Kasumi-1 (cell line): ENCODE measurements at places on chromosomes 13 and 19.

- no peak for DNase-seq
These were observed 32.9 kb downstream of the ZDHHC20 start for GRCh38 chr13:21426238-21426637.

GRCh38 chr19:33740811-33741396 lies 55.8 kb upstream of the KCTD15 start:
- DNase-seq: peak; percentile 55

- no peak for DNase-seq
These were observed 19.7 kb downstream of the ZNF433 start for GRCh38 chr19:12015753-12016116.

- DNase-seq: no peak
These were observed 201.0 kb downstream of the FGF9 start for GRCh38 chr13:21871919-21872318.

GRCh38 chr13:93305886-93306285 lies 79.3 kb downstream of the GPC6 start:
- no peak for DNase-seq

DNA sequence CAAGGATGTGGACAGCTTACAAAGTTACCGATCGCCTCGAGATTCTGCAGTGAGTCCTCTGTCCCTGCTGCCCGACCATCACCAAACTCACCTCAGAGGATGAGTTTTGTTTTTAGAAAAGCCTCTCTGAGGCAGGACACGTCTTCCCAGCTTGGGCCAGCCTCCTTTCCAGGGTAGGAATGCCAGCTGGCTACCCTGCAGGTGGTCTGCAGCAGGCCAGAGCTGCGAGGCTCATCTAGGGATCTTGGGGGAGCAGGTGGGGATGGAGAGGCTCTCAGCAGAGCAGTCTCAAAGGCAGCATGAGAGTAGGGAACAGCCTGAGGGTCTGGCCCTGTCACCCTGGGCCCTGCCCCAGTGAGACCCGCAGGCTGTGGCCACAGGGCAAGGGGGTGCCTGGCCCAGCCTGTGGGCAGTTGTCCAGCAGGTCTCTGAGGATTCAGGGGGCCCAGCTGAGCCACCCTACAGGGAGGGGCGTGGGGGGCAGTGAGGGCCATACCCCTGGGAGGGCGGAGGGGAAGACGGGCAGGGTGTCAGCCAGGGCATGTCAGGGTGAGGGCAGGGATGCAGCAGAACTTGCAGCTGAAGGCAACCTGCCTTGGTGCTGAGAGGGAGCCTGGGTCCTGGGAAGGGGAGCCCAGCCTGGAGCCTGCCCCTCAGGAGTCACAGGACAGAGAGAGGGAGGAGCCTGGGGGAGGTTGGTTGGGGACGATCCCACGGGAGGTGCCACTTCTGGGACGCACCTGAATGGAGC lies 57.3 kb upstream of the TPM4 start:
- no peak for DNase-seq

DNA sequence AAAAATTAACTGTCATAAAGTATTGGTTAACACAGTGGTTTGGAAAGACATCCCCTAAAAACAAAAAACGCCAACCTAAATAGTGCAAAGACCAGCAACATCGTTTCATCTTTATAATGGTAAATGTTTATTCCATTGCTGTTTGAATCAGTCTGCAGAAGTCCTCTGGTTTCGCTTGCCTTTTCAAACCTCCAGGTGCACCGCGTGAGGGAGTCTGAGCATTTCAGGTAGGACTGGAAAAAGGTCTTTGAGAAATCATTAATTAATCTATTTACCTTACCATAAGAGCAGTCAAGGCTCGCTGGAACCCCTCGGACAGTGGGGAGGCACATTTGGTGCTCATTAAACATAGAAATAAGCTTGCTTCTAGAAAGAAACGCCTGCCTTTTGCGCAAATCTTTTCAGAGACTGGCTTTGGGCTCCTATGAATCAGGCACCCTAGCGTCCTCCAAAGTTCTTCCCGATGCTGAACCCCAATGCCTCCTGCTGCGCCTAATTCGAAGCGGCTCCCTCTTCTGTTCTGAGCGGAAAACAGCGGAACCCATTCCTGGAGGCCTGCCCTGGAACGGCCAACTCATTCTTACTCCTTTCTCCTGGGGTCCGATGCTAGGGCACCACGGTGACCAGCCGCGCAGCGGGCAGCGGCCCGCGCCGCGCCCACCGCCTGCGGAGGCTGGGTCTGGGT lies 951 bp upstream of the MTUS2 start:
- DNase-seq: no peak

DNA sequence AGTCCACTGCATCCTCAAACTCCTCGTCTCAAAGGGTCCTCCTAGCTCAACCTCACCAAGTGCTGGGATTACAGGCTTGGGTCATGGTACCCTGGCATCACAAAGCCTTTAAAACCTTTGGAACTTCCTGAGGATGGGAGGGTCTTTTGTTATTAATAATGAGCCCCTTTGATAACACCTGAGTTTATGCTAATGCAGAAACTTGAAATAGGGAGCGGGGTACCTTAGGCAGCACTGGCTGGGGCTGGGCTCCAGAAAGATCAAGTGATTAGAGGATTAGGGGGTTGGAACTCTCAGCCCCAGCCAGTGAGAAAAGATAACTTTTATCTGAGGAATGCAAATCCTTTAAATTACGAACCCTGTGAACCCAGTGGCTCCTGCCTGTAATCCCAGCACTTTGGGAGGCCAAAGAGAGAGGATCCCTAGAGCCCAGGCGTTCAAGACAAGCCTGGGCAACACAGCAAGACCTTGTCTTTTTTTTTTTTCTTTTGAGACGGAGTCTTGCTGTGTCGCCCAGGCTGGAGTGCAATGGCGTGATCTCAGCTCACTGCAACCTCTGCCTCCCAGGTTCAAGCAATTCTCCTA lies 9.3 kb upstream of the PSPC1 start:
- DNase-seq: no peak

GRCh38 chr13:30847650-30848307 lies 58.3 kb upstream of the MEDAG start:
- DNase-seq: no peak

- DNase-seq: no peak
These were observed 14.8 kb downstream of the CHERP start for GRCh38 chr19:16527334-16527935.

- no peak for DNase-seq
These were observed 1.3 kb downstream of the TRIP10 start for GRCh38 chr19:6740589-6741343.

DNA sequence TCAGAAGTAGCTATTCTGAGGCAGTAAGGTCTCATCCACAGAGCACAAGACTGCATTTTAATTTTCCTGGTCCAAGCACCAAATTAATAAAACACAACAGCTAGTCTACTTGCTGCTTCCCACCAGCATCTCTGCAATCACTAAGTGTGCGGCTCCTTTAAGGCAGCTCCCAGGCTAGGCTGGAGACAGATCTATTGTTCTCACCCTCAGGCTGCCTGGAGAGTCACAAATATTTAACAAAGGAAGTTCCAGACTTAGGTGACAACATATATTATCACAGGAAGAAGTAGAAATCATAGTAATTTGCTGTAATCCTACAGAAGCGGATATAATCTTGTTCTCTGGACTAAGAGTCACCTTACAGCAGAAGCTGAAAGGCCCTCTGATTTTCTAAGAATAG lies 2.2 kb upstream of the EID2 start:
- no peak for DNase-seq

DNA sequence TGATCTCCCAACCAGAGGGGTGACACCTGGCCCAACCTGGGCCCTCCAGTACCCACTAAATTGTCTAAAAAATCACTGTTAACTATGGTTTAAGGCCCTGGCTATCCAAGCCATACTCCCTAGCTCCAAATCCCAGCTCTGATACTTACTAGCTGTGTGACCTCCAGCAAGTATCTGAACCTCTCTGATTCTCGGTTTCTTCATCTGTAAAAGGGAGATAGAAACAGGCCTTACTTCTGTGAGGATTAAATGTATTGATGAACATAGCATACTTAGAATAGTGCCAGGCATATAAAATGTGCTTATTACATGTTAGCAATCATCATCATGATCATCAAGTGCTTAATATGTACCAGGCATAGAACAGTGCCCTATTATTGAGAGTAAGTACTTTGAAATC lies 4.7 kb downstream of the LRFN1 start:
- no peak for DNase-seq

DNA sequence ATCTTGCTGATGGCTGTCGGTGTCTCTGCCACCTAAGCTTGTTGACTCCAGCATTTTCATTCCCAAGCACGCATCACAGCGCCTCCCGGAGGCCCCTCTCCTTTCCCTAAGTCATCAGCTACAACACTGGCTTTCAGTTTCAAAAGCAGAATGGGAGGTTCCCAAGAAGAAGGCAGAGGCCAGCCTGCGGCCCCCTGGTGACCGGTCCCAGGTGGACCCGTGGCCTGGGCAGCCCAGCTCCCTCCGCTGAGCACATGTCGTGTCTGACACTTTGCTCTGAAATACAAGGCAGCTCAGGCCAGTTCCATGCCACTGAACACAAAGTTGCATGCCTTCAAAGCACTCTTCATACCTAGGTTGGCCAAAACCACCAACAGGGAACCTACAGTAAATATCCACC lies 8.5 kb downstream of the MLLT1 start:
- no peak for DNase-seq

DNA sequence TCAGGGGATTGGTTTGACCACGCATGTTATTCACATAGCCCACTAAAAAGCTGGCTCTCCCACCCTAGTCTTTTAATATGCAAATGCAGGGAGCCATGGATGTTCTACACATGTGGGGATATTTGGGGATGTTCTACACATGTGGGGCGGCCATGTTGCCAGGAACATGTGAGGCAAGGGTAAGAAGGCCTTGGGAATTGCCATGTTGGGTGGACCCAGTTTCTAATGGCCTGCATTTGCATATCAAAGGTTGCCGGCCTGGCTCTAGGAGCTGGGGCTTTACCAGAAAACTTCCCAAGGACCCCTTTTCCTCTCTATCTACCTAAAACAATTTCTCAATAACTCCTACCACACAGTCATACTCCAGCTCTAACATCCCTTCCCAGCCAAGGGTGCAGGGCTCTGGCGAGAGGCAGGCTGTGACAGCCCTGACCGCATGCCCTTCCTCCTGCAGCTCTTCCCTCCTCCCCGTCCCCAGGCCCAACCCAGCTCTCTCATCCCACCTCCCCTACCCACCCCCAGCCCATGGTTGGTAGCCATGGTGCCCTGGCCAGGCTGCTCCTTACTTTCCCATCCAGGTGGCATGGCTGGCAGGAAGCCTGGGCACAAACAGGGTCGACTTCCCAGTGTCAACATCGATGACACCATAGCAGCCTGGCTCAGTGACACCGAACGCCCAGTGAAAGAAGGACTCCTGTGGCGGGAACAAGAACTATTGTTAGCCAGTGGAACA lies 11.0 kb downstream of the PEPD start:
- DNase-seq: no peak

GRCh38 chr13:33976965-33977364 lies 159.0 kb downstream of the RFC3 start:
- no peak for DNase-seq

DNA sequence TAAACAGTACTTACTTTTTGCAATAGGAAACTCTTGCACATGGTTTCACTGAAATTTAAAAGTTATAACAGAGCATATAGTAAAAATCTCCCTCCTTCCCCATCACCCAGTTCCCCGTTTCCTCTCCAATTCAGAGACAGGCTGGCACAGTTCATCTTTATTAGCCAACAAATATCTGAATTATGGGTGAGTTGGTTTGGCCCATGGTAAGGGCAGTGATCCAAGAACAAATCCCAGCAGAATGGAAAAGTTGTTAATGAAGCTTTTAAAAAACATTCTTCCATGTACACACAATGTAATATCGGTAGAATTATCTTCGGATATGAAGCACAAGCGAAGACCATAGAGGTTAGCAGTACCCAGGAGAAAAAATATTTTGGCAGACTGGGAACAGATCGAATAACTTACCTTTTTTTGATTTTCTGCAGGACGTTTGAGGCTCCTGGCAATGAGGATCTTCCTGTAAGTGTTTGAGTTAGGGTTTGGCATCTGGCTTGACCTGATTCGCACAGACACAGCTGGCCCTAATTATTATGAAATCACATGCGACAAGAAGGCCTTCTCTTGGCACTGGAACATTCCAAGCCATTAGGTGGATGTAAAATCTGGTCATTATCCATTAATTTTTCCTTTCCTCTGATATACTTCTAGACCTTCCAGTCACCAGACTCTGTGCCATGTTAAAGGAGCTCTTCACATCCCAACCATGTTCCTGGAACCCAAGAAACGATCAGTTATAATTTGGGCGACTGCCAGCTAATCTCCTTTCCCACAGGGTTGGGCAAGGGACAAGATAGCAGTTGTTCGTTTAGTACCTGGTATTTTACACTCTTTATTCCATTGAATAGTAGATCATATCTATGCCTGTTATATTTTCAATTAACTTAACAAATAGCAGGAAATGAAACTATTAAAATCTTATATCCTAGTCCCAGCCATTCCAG lies 139.4 kb upstream of the TSC22D1 start:
- DNase-seq: no peak

DNA sequence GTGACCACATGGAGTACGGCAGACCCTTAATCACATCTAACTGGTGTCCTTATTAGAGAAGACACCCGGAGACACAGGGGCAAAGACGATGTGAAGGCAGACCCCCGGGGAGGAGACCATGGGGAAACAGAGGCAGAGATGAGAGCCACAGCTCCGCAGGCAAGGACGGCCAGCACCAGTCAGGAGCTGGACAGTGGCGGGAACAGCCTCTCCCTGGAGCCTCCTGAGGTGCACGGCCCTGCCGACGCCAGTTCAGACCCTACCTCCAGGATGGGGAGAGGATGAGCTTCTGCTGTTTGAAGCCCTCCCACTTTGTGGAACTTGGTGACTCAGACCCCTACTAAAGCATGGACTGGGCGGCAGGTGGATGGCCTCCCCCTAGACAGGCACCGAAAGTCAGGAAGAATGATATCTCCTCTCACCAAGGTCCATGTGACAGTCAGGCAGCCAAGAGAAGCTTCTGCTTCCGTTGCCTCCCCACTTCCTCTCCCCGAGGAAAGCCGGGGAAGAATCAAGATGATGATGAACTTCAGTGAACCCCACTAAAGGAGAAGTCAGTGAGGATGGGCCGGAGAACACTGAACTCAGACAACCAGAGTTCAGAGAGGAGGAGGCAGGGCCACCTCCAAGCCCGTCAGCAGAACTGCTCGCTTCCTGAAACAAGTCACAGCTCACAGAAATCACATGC lies 25.4 kb downstream of the RAB20 start:
- peak; percentile 97 for DNase-seq

GRCh38 chr19:18070181-18070580 lies 16.6 kb downstream of the IL12RB1 start:
- no peak for DNase-seq

DNA sequence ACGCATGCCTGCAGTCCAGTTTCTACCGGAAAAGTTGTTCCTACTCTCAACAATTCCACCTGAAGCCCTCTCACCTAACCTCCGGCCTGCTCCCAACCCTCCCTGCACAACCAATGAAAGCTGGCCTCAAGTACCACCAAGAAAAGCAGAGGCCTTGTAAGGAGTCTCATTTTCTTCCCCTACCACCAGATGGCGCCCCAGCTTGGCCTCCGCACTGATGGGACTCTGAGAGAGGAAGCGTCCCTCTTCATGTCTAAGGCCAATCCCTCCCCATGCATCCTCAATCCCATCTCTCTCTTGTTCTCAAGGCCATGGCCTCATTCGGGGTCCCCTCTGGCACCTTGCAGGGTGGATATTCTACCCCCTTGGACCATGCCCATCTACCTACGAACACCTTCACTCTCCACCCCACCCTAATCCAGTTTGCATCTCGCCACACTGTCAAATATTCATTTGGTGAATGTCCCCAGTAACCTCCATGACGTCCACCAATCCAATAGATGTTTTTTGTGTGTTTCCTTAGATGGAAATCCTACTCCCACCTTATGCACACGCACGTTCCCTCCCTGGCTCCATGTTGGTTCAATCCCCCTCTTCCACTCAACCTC lies 412.8 kb downstream of the ZNF536 start:
- DNase-seq: peak; percentile 11

GRCh38 chr13:28601581-28601980 lies 57.3 kb upstream of the POMP start:
- DNase-seq: no peak
